ENCODE measurements at places on chromosomes 6 and 20.

DNA sequence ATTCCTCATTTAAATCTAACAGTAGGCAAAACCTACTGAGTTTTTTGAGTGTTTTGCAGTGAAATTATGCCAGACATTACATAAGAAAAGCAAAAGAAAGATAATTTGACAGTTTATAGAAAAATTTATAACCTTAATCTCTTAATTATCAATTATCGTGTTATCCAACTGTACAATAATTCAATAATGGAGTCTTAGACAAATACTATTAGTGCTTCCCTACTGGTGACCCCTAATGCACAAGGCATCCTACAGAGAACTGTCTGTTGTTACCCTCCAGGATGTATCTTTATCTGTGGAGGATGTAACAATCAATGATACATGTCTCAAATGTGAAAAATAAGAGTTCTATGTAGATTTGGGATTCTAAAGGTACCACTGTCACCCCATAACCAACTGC lies 1687.6 kb downstream of the GRIK2 start:
- H3K4me1 ChIP-seq: no peaks in the 10 kb centered on the region
- H3K36me3 ChIP-seq: no peaks in the 10 kb centered on the region
- no peak for DNase-seq
- no peak overlapping the region for H3K27ac ChIP-seq
- no peak overlapping the region for H3K4me3 ChIP-seq

- H3K4me1 ChIP-seq: peaks cover 67% of the 10 kb centered on the region
- peaks cover 3% of the 10 kb centered on the region for H3K36me3 ChIP-seq
- H3K27me3 ChIP-seq: no peaks in the 10 kb centered on the region
- DNase-seq: no peak
- H3K4me3 ChIP-seq: no peak overlapping the region
Observed at GRCh38 chr6:14274546-14275492, 157.2 kb downstream of the CD83 start.

GRCh38 chr6:400815-401214 lies 9.3 kb downstream of the IRF4 start:
- H3K27me3 ChIP-seq: no peaks in the 10 kb centered on the region
- H3K36me3 ChIP-seq: peaks cover 93% of the 10 kb centered on the region
- H3K27ac ChIP-seq: peak overlapping the region; percentile 94
- peaks cover 94% of the 10 kb centered on the region for H3K4me1 ChIP-seq
- peak overlapping the region; percentile 74 for H3K4me3 ChIP-seq

DNA sequence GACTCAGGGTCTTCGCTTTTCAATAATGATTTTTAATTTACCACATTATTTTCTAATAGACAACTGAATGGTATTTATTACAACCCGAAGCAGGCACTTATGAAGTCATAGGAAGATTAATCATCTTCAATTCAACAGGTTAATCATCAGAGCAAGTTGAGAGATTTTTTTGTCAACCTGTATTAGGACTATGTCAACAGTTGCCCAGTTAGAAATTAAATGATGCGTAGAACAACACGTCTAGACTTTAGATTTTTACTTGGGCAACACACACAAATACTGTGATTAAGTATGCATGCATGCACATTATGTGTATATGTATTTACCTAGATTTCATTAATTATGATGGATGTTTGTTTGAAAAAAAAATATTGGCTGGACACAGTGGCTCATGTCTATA lies 4.3 kb downstream of the ILRUN start:
- peaks cover 24% of the 10 kb centered on the region for H3K36me3 ChIP-seq
- no peak overlapping the region for H3K27ac ChIP-seq
- peaks cover 62% of the 10 kb centered on the region for H3K4me1 ChIP-seq
- H3K27me3 ChIP-seq: no peaks in the 10 kb centered on the region

DNA sequence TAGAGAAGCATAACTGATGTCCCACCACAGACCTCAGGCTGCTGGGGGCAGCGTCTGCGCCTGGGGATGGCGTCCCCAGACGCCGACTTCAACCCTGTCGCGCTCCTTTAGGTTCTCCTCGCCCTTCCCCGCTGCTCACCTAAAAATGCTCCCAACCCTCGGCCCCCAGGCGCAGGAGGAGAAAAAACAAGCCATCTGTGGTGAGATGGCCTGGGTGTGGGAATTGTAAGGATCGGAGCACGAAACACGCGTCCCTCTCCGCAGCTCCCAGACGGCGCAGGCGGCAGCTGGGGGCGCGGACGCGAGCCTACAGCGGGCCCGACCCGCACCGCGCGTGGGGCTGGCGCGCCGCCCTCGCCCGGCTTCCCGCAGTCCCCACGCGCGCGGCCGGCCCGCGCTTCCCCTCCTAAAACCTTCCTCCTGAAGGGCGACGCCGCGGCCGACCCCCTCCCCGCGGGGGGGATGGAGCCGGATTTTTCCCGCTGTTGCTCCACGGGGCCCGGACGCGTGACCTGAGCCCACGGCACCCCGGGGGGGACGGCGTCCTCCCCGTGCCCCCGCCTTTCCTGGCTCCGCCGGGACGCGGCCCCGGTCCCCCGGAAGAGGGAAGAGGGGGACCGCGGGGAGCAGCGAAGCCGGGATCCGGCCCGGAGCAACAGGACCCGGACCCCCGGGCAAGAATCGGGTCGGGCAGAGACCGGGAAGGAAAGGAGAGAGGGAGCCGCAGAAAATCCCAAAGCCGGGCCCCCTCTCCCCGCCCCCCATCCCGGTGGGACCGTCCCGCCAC lies 611 bp downstream of the EPB41L2 start:
- H3K36me3 ChIP-seq: no peaks in the 10 kb centered on the region
- peaks cover 33% of the 10 kb centered on the region for H3K4me1 ChIP-seq
- DNase-seq: peak; percentile 18
- no peaks in the 10 kb centered on the region for H3K27me3 ChIP-seq
- peak overlapping the region; percentile 76 for H3K27ac ChIP-seq

- no peak overlapping the region for H3K4me3 ChIP-seq
- H3K36me3 ChIP-seq: no peaks in the 10 kb centered on the region
- no peak overlapping the region for H3K27ac ChIP-seq
Observed at GRCh38 chr6:84667252-84668213, 96.9 kb downstream of the TBX18 start.

GRCh38 chr6:83151114-83151513 lies 42.0 kb downstream of the PGM3 start:
- no peak overlapping the region for H3K27ac ChIP-seq
- no peak overlapping the region for H3K4me3 ChIP-seq
- H3K27me3 ChIP-seq: no peaks in the 10 kb centered on the region
- no peak for DNase-seq
- peaks cover 14% of the 10 kb centered on the region for H3K36me3 ChIP-seq

DNA sequence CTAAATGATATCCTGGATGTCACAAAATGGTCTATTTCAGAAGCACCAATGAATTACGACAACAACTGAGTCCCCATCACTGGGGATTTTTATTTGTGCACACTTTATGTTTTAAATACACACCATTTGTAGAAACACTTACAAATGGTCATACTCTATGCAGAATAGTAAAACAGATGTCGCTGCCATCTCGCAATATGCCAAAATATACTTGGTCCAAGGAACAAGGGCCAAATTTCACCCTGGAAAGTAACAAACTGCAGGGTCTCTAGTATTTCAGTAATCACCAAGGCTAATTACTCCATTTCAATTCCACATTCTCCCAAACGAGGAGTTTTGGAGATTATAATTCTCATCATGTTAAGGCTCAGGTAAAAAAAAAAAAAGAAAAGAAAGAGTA lies 215.2 kb downstream of the LMBRD1 start:
- H3K4me3 ChIP-seq: no peak overlapping the region
- H3K27ac ChIP-seq: no peak overlapping the region
- H3K36me3 ChIP-seq: no peaks in the 10 kb centered on the region
- peaks cover 17% of the 10 kb centered on the region for H3K4me1 ChIP-seq

DNA sequence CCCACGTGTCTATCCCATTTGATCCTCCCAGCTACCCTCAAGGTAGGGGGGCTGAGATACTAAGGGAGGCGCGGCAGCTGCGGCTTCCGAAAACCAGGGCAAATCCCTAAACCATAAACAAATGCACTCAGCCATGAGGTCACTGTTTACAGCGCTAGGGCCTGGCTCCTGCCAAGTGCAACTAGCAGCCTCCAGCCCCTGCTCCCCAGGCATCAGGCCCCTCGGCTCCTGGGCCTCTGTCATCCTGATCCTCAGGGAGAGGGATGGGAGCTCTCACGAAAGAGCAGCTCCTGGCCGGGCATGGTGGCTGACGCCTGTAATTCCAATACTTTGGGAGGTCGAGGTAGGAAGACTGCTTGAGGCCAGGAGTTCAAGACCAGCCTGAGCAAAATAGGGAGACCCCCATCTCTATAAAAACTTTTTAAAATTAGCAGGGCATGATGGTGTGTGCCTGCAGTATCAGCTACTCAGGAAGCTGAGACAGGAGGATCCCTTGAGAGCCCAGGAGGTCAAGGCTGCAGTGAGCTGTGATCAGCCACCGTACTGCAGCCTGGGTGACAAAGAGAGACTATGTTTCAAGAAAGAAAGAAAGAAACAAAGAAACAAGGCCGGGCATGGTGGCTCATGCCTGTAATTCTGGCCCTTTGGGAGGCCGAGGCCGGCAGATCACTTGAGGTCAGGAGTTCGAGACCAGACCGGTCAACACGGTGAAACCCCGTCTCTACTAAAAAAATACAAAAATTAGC lies 42.5 kb upstream of the TLDC2 start:
- no peaks in the 10 kb centered on the region for H3K27me3 ChIP-seq
- H3K4me3 ChIP-seq: no peak overlapping the region
- no peak overlapping the region for H3K27ac ChIP-seq
- DNase-seq: no peak
- H3K36me3 ChIP-seq: no peaks in the 10 kb centered on the region

GRCh38 chr6:83867527-83868161 lies 8.2 kb downstream of the CYB5R4 start:
- peaks cover 50% of the 10 kb centered on the region for H3K36me3 ChIP-seq
- no peak overlapping the region for H3K4me3 ChIP-seq
- DNase-seq: peak; percentile 13
- no peak overlapping the region for H3K27ac ChIP-seq

DNA sequence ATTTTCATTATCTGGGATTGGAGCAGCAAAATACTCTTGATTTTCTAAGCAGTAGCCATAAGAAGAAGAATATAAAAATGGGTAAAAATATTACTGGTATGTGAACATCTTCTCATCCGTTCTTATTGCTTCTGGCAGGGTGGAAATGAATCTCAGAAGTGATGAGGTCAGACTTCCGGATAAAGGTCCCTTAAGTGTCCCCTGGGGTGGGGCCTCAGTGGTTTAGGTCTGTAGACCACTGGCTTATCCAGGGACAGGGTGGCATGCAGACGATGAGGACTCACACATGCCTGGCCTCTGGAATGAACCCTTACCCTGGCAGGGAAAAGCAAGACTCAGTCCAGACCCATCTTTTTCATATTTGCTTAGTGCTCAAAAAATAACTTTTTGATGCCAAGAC lies 143.3 kb downstream of the UST start:
- no peak for DNase-seq
- no peak overlapping the region for H3K4me3 ChIP-seq
- no peaks in the 10 kb centered on the region for H3K36me3 ChIP-seq
- H3K27me3 ChIP-seq: peaks cover 1% of the 10 kb centered on the region
- peaks cover 4% of the 10 kb centered on the region for H3K4me1 ChIP-seq

- no peaks in the 10 kb centered on the region for H3K4me1 ChIP-seq
- no peaks in the 10 kb centered on the region for H3K36me3 ChIP-seq
- no peak for DNase-seq
- H3K27me3 ChIP-seq: no peaks in the 10 kb centered on the region
Observed at GRCh38 chr6:65448866-65449265, 258.2 kb downstream of the EYS start.

GRCh38 chr6:34229877-34230276 lies 6.8 kb upstream of the HMGA1 start:
- no peak overlapping the region for H3K4me3 ChIP-seq
- H3K36me3 ChIP-seq: no peaks in the 10 kb centered on the region
- no peak overlapping the region for H3K27ac ChIP-seq
- no peaks in the 10 kb centered on the region for H3K27me3 ChIP-seq
- no peak for DNase-seq
- peaks cover 36% of the 10 kb centered on the region for H3K4me1 ChIP-seq

All from activated naive CD8-positive, alpha-beta T cell treated with anti-CD3 and anti-CD28 coated beads, Interleukin-2, amount 50 U/mL, for 24 hours (primary cell).